Stimulated activated CD4-positive, alpha-beta T cell treated with anti-CD3 and anti-CD28 coated beads, Interleukin-1b, Interleukin-23, amount 100 ng/mL, for 4 hours (primary cell): ENCODE measurements at places on chromosomes 6 and 20.

DNA sequence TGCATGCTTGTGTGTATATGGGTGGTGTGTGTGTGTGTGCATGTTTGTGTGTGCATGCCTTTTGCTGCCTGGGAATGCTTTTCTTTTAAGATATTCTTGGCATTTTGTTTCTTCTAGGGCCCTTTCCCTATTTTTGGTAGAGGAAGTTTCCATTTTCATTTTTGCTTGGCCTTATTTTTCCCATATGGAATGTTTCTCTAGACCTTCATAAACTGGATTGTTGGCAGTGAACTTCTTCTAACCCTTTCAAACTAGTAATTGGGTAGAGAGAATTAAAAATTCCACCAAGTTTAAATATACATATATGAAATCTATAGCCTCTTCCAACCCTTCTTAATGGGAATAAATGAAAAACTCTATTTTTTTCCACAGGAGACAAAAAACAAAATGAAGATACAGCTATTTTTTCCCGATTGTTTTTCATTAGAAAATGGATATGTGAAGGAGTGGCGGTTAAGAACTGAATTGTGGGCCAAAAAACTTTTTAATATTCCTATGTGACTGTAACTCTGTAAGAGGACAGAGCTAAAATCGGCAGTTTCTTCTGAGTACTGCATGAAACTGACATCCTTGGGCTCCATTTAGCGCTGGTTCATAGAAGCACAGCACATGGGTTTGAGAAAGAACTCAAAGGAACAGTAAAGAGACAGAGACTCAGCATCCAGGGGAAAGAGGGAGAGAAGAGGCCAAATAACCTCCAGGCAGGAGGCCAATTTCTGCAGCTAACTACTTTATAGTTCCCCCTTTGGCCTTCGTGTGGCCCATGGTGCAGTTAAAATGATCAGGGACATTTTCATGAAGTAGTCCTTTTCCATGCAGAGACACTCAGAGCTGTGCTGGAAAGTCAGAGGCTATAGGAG is 102.1 kb downstream of the TMEM170B start:
- no peak for DNase-seq

DNA sequence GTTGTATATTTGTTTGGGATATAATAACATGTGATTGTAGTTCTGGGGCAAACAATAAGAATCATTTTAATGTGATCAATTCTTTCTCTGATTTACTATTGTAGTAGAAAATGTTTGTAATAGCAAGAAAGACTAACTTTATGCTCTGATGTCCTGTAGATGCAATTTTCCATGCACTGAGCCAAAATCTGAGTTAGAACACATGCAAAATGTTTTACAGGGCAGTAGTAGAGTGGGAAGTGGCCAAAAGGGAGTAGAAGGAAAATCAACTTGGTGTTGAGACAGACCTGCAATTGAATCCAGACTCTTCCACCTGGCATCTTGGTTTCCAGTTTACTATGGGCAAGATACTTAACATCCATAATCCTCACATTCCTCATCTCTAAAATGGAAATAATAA is 93.5 kb upstream of the BMP5 start:
- DNase-seq: no peak

DNA sequence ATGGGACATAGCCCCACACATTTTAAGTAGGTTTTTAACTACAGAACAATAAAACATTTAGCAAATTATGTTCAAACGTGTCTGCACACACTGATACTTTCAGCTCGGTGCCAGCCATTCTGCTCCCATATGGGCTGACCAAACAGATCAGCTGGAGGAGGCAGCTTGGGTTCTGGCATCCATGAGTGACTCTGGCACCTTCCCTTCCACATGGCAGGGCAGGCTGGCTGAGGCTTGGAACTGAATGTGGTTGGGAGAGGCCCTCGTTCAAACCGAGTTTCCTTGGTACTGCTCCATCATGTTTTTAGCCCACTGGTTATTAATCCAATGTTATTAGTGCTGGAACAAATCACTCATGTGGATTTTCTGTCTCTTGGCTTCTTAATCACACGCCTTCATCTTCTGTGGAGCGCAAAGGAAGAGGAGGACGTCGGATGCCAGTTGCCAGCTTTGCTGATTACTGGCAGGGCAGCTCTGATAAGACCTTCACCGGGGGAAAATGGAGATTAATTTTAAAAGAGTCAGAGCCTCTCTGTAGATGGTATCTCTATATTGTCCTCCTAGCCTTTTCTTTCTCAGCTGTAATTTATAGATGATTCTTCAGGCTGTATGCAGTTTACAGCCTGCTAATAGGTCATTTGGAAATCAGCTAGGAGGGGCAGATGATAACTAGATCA is 93.1 kb upstream of the TIAM2 start:
- DNase-seq: no peak

- DNase-seq: no peak
Measured at GRCh38 chr6:151119823-151120524, 119.8 kb upstream of the AKAP12 start.

- DNase-seq: no peak
Measured at GRCh38 chr6:15352845-15353244, 107.0 kb downstream of the JARID2 start.
